ENCODE measurements at places on chromosomes 1 and 21.

GRCh38 chr1:178574345-178574744 lies 61.4 kb downstream of the TEX35 start:
- no peak for DNase-seq

DNA sequence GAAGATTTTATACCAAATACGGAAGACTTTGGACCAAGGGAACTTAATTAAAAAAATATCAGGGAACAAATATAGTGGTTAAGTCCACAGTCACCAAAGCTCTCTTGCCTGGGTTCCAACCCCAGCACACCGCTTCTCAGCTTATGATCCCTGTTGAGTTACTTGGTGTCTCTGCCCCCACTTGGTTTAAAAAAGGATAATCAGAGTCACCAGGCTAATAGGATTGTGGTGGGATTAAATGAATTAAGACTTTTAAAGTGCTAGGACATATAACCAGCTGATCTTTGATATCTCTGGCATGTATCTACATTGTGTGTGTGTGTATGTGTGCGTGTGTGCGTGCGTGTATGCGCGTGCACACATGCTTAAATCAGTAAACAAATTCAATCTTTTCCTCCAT lies 474.7 kb upstream of the DAB1 start:
- DNase-seq = no peak

DNA sequence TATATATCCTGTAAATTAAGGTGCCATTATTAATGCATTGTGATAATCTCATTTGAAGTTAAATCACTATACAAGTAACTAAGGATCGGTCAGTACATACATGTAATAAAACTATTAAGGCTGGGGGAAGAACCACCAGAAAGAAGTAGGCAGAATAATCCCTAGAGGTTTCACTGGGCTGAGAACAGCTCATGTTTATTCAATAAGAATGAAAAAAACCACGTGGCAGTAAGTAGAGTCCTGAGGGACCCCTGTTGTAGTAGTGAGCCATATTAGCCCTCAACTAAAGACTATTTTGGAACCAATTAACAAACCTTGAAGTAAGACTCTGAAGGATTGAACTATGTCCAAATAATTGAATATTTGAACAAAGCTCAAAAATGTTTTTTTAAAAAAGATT lies 46.9 kb upstream of the ADAM30 start:
- no peak for DNase-seq

- no peak for DNase-seq
These were observed 1.1 kb downstream of the OBSCN start for GRCh38 chr1:228208831-228209551.

DNA sequence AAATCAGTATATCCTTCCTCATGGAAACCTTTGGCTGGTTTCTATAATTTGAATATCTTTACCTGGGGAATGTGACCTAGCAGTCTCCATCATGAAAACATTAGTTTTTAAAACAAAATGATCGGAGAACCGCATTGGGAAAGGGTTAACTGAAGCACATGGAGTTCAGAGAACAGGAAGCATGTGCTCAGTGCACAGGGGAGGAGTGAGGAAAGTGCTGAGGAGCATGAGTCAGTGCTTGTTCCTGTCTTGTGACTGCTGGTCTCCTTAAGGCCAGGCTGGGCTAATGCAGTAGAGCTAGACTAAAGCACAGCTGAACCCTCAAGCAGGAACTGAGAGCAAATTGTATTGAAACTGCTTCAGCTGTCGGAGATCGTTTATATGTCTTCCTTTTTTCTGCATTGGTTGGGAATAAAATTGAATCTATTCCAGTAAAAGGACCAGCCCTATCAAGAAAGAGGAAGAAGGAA lies 5.8 kb downstream of the IFI16 start:
- DNase-seq = peak; percentile 71

- DNase-seq = no peak
These were observed 218.1 kb downstream of the ST6GALNAC3 start for GRCh38 chr1:76292418-76293184.

GRCh38 chr1:17099616-17100340 lies 19.5 kb downstream of the PADI2 start:
- DNase-seq = no peak

GRCh38 chr1:43300378-43301094 lies at the start of gene TIE1:
TSS of gene TIE1 (plus strand) at chr1:43300982. CDS start at chr1:43301072, 90 bp downstream.
- DNase-seq = no peak

DNA sequence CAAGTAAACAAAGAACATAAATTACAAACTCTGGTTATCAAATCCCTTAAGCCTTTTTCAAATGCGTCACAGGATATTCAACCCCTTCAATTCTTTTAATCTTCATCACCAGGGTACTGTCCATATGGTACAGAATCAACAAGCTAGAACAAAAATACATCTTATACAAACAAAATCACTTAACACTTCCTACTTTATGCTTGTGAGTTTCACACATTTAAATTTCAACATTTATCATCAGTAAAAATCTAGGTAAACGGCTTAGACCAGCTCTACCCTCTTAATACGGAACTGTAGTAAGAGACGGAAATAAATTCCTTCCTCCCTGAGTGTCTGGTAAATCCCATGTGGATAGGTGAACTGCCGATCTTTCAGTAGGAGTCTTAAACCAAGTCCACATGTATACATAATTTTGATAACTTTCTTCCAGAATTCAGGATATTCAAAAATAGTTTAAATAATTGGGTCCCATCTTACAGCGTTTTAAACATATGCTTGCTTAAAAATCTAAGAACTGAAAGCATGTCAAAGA lies 1.0 kb downstream of the CCDC181 start:
- DNase-seq = no peak

GRCh38 chr1:206082831-206083695 lies 30.1 kb downstream of the RHEX start:
- no peak for DNase-seq

- DNase-seq = no peak
These were observed 19.5 kb upstream of the AJAP1 start for GRCh38 chr1:4634793-4635406.

- no peak for DNase-seq
These were observed 97.8 kb downstream of the FMN2 start for GRCh38 chr1:240189386-240189989.

GRCh38 chr1:154433161-154433764 lies 28.1 kb downstream of the IL6R start:
- peak; percentile 25 for DNase-seq
